ENCODE measurements at places on chromosomes 7 and 10.
A peak's percentile ranks its signal among the peaks of the same experiment; 100 is the strongest.

DNA sequence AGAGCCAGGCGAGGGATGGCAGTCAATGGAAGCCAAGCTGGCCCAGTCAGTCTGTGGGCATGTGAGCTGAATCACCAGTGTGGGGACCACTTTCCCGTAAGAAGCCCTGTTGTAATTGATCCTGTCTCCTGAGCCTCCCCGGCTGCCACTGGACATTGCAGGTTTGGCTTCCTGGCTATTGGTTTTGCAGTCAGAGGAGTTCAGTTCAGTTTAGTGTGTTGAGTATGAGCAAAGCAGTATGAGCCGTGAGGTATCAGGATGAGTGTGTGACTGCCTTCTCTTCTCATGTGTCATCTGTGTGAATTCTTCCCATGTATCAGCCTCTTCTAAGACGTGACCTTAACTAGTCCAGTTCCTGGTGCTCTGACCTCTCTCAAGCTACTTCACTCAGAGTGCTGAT lies 227.4 kb downstream of the PRKG1 start:
- no peak for DNase-seq

- DNase-seq, result no peak
Observed at GRCh38 chr7:131040467-131040932, 287.2 kb upstream of the MKLN1 start.

- DNase-seq, result no peak
Observed at GRCh38 chr10:90642136-90642535, 215.7 kb downstream of the HTR7 start.

DNA sequence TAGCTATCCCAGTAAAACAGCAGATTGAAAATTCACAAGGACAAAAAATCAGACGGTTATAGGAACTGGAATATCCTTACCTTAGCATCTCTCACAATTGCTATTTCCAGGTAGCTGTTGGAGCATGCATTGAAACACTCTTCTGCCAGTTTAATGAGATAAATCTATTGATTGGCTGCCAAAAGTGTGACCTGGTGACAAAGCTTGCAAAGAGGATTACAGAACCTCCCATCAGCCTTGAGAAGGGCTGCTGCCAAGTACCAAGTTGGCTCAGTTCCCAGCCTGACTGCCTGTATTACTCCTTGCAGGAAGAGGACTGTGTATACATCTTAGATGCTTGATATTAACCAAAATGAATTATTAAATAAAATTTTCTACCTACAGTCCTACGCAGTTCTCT lies 5.1 kb downstream of the PRLHR start:
- DNase-seq, result no peak

- no peak for DNase-seq
Observed at GRCh38 chr7:80806663-80807062, 112.2 kb downstream of the SEMA3C start.

- DNase-seq, result peak; percentile 64
Observed at GRCh38 chr7:73715648-73716317, 3.7 kb downstream of the STX1A start.

DNA sequence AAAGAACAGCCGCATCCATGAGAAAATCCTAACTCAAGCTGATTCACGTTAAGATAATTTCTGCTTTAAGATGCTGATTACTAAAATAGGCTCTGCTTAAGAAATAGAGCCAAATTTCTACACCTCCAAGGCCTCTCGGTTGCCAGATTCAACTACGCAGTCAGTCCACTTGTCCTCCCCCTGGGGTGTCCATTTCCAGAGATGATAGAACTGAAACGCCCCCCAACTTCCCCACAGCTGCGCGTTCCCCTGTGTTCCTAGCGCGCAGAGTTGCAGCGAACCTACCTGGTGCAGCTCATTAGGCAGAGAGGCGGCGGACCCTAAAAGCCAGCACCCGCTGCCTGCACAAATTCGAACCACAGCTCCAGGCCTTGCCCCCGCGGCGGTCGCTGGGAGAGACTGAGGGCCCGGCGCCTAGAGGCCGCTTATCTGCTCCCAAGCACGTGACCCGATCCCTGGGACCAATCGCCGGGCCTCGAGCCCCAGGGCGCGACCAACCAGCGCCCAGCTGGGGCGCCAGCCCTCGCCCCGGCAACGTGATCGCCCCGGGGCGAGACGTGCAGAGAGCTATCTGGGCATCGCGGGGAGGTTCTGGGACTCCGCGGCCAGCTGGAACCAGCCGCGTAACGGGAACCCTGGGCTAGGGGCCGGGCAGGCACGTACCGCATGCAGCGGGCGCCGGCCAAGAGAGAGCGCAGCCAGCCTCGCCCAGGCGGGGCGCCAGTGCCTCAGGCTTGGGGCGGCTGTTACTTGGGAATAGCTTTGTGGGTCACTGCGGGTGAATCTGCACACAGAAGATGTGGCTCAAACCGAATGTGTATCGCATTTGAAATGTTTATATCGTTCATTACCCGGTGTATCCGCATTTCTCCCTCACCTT lies at the start of gene PPP1R3C:
PPP1R3C (minus strand) TSS at position 401 of the 880 bp plus-strand sequence; CDS start at position 299, 102 bp downstream.
- peak; percentile 70 for DNase-seq

- DNase-seq, result no peak
Observed at GRCh38 chr10:60735244-60735643, 43.0 kb upstream of the CDK1 start.

- DNase-seq, result no peak
Observed at GRCh38 chr10:12337453-12338372, 11.6 kb upstream of the CAMK1D start.

DNA sequence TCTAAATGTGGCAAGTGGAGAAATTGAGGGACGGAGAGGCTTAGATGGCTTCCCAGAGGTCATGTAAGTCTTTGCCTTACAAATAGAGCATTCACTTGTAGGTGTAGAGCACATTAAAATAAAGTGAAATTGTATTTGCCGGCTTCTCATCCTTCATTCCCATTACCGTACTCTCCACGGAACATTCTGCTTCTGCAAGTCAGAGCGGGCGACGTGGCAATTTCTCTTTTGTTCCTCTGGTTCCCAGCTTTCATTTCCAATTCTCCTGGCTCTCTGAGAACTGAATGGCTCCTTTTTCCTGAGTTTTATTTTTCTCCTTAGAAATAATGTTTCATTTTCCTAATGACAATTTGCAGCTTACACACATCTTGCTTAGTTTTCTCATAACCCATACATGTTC lies 51.3 kb upstream of the PFKP start:
- DNase-seq, result no peak

- DNase-seq, result no peak
Observed at GRCh38 chr7:105219771-105220160, 169.0 kb downstream of the SRPK2 start.

GRCh38 chr10:52197098-52197497 lies 117.0 kb upstream of the DKK1 start:
- no peak for DNase-seq

- DNase-seq, result no peak
Observed at GRCh38 chr10:124380256-124380995, 38.3 kb downstream of the OAT start.

DNA sequence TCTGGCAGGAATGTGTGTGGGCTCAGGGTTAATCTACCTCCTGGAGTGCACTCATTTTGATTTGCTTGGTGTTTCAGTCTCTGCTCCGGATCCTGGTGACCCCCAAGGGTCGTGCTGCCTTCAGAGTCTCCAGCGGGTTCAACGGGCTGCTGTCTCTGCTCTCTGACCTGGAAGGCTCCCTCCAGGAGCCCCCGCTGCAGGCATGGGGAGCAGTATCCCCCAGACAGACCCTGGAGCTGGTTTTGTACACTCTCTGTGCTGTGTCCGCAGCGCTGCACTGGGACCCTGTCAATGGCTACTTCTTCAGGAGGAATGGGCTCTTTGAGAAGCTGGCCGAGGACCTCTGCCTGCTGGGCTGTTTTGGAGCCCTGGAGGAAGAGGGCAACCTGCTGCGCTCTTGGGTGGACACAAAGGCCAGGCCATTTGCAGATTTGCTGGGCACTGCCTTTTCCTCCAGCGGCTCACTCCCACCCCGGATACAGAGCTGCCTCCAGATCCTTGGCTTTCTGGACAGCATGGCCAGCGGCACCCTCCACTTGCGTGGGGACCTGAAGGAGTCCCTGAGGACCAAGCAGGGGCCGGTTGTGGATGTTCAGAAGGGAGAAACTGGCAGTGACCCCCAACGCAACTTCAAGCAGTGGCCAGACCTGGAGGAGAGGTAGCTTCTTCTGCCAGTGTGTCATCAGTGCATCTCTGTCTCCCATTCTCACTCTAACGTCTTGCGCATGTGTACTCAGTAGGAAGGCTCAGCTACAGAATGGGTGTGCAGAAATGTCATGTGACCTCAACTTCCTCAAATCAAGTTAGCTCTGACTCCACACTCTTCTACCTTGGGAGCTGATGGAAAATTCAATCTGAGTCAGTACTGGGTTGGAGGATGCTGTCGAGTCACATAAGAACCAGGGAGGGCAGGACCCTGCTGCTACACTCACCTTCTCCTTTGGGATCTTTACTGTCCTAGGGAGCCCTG lies 58.5 kb downstream of the WDFY4 start:
- DNase-seq, result no peak

- DNase-seq, result no peak
Observed at GRCh38 chr10:84241185-84241790, at the start of gene LRIT1. Gene LRIT1 (minus strand): TSS chr10:84241546. CDS start chr10:84241439, 107 bp downstream.

GRCh38 chr10:66832781-66833422 lies 92.9 kb upstream of the LRRTM3 start:
- DNase-seq, result no peak

DNA sequence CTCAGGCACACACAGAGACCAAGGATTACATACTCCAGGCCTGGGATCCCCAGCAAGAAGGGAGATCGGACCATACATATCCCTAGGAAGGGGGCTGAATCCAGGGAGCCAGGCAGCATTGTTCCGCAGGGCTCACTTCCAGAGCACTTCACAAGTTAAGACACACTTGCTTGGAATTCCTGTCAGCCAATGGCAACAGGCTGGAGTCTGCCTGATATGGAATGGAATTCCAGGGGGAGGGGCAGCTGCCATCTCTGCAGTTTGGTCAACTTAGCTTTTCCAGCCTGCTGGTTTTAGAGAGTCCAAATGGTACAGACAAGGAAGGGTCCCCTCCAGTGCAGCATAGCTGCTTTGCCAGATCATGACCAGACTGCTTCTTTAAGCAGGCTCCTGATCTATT lies 290.0 kb upstream of the GLI3 start:
- DNase-seq, result no peak
